ENCODE measurements at places on chromosomes 7 and 10. TPM values are rescaled to one million over a fixed set of nuclear protein-coding genes. Genes with fewer than 3 reads are reported as not detected.

Gene HPSE2
- not detected for total RNA-seq

Gene CALML3
- not detected for total RNA-seq

Gene IRF5
- 0.16 TPM for total RNA-seq

Gene IDI2
- total RNA-seq = not detected

Gene TRRAP
- 11.7 TPM for total RNA-seq

Gene PVRIG
- not detected for total RNA-seq

Gene SEM1
- 16.4 TPM for total RNA-seq

Gene UCN3
- not detected for total RNA-seq

Gene SYT15B
- total RNA-seq = under 0.01 TPM

Gene HHEX
- 3.1 TPM for total RNA-seq

Gene IDI1
- 79.1 TPM for total RNA-seq

Gene NRCAM
- total RNA-seq = 67.4 TPM

Gene CYP26C1
- total RNA-seq = 4.7 TPM

Gene CCDC3
- 12.2 TPM for total RNA-seq

Gene TMEM254
- total RNA-seq = 17.7 TPM

Data from cardiac atrium fibroblast (primary cell).